ENCODE measurements at places on chromosomes 11 and 22.

DNA sequence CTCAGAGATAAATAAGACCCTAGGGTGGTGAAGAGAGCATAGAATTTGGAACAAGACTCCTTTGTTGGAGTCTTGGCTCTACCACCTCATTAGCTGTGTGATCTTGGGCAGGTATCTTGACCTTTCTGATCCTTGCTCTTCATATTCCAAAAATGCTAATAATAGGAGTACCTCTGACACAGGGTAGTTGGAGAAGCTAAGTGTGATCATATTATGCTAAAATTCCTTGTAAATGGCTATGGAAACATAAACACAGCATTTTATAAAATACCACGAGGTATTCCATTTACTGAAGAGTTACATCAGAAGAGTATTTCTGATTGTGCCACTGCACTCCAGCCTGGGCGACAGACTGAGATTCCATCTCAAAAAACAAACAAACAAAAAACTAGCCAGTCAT, 9.4 kb downstream of the PTPRJ start:
- no peak for DNase-seq

GRCh38 chr11:33689501-33689900, 11.1 kb downstream of the C11orf91 start:
- no peak for DNase-seq

DNA sequence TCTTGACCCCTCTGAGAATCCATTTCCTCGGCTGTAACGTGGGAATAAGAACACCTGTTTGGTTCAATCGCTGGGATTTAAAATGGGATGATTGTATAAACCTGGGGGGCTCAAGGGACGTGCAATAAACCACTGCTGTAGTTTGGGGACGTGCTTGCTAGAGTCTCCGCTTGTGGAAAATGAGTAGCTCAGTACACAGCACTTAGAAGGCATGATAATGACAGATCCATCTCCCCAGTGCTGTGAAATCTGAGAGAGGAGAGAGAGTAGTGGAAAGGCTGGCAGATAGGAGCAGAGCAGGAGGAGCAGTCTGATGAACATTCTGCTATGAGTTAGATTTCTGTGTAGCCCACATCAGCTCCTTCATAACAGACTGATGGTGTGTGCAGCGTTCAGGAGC, 256.5 kb downstream of the MN1 start:
- no peak for DNase-seq

GRCh38 chr11:5288108-5288905, 13.4 kb downstream of the OR51B4 start:
- DNase-seq, result no peak

GRCh38 chr22:31344578-31345330, 1.4 kb downstream of the PATZ1 start:
- no peak for DNase-seq

DNA sequence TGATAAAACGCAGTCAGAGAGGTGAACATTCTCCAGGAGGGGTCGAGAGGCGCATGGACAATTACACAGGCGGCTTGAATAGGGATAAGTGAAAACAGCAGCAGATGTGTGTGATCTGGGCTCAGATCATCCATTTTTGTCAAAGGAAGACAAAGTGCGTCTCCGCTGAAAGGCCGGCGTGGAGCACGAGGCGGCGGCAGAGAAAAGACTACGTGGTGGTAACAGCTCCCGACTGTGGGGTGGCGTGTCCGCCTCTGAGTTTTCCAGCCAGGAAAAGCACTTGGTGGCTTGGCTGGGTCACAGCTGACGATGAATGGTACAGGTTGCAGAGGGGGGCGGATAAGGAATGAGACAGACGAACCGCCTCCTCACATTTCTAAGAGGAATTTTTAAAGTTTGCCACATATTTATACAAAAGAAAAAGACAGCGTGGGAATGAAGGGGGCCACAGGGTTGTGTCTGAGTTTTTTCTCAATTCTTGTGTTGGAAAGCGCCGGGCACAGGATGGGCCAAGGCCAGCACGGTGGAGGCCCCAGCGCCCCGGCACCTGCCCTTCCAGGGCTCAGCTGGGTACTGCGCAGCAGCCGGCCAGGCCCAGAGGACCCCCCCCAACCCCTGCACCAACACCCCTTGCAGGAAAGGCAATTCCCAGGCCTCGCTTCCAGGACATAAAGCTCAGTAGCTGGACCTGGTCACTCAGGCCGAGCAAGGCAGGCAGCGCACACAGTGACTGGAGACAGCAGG, 80.4 kb downstream of the TRMU start:
- no peak for DNase-seq

DNA sequence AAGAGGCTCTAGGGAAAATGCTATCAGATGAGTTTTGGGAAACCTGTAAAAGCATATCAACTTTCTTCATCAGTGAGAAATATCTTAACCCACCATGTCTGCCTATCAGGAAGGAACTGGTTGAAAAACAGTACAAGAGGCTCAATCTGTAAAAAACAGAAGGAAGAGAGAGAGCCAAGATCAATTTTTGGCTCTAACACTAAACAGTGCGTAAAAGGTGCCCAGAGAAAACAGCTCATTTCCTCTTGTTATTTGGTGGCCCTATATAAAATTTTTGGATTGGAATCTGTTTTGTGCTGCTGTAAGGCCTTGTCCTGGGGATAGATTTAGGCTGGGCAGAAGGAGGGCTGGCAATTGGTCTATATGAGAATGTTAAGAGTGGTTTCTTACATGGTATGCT, 12.1 kb downstream of the MS4A2 start:
- DNase-seq, result no peak

- no peak for DNase-seq
Observed at GRCh38 chr11:2448661-2449547, 4.1 kb downstream of the KCNQ1 start.

DNA sequence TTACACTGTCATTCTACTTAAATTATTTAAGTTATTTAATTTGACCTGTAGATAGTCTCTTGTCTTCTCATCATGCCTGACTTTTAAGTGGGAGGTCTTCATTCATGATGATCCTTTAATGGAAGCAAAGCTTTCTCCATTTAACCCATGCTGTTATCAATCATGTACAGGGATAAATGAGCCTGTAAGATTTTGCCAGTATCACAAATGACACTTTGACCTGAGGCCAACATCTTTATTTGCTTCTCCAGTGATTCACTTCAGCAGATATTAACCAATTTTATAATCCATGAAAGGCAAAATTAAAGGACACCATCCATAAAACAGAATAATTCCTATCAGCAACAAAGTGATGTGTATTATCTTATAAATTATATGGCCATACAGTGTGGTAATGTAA, 7.7 kb downstream of the CCDC73 start:
- DNase-seq, result no peak

DNA sequence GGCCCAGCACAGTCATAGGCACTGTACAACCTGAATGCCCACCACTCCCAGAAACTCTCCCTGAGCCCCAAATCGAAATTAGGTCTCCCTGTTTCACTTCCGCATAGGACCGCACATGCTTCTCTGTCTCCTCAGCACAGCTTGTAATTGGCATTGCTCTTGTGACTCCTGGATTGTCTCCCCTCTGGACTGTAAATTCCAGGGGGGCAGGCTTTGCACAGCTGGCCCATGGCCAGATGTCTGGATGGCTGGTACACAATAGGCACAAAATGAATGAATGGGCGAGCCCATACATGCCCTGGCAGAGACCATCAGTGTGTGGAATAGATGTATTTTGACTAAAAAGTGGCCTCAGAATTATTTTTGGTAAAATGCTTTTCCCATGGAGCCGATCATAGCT, 63.3 kb upstream of the PHF21B start:
- DNase-seq, result no peak

DNA sequence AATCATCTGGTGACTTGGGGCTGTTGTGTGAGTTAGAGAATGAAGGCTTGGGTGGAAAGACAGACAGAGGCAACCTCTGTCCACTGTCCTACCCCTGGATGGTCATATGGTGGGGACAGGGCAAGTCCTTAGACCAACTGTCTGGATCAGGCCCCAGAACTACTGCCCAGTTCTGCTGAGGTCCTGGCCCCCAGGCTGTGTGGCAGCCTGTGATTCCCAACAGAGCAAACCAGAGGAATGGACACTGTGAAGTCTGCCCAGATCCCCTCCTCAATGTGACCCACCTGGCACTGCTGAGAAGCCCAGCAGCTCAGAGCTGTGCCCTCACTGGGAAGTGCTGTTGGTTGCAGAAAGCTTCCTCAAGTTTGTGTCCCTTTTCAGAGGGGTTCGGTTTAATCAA, 69.0 kb downstream of the GGTLC2 start:
- DNase-seq, result no peak

- DNase-seq, result peak; percentile 76
Observed at GRCh38 chr11:110196241-110196754, 100.1 kb downstream of the RDX start.

GRCh38 chr11:30377347-30377746, 54.4 kb downstream of the ARL14EP start:
- DNase-seq, result peak; percentile 13

DNA sequence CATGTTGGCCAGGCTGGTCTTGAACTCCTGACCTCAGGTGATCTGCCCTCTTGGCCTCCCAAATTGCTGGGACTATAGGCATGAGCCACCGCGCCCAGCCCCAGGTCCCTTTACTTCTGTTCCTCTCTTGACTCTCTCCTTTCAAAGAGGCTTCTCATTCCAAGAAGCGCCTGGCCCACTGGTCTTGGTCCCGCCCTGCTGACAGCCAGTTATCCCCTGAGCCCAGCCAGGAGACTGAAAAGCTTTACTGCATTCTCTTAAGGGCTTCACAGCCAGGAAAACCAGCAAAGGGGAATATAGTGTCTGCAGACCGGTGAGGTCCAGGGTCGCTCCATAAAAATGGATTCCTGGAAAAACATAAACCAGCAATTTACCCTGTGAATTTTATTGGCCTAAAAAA, 68.3 kb downstream of the NFAM1 start:
- no peak for DNase-seq

DNA sequence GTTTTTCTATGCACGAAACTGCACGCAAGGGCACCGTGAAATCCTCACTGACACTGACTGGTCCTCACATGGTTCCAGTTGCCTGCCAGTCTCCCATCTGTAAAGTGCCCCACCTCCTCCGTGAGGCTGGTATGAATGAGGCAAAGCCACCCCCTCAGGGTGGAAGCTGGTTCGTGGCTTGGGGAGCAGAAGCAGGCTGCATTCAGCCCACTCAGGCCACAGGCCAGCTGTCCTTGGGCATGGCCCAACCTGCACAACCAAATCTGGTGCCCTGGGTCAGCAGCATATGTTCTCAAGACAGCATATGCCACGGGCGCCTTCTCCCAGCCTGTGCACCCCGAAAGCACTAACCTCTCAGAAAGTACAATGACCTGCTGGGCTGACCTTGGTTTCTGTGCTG, 29.3 kb downstream of the SERPINH1 start:
- DNase-seq, result no peak
